Activated CD4-positive, alpha-beta memory T cell treated with anti-CD3 and anti-CD28 coated beads, Interleukin-2, amount 10 ng/mL, durations not matched to agents 7 days and 5 days (primary cell): ENCODE measurements at places on chromosomes 3 and 15.

DNA sequence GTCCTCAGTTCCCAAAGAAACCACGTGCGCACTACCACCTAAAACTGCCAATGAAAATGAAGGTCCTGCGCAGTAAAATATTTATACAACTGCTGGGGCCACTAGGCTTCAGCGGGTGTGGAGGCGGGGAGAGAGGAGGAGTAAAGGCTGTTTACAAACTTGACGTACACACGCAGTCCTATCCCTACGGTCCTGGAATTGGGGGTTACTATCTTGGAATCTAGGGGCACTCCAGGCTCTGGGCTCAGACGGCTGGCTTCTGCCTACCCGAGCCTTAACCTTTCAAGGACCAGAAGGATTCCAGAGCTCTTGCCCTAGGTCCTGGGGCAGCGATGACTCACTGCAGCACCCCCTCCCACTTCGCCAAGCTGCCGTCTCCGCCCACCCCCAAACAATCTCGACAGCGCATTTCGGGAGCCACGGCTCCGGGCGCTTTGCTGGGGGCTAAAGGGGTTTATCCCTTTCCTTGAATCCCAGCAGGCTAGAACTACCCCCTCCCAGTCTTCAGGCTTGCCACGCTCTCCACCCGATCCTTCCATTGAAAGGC, 3.0 kb downstream of the ADAMTS9 start:
- no peak for DNase-seq

- no peak for DNase-seq
These were observed 692 bp downstream of the PSMD2 start for GRCh38 chr3:184299488-184300377.

DNA sequence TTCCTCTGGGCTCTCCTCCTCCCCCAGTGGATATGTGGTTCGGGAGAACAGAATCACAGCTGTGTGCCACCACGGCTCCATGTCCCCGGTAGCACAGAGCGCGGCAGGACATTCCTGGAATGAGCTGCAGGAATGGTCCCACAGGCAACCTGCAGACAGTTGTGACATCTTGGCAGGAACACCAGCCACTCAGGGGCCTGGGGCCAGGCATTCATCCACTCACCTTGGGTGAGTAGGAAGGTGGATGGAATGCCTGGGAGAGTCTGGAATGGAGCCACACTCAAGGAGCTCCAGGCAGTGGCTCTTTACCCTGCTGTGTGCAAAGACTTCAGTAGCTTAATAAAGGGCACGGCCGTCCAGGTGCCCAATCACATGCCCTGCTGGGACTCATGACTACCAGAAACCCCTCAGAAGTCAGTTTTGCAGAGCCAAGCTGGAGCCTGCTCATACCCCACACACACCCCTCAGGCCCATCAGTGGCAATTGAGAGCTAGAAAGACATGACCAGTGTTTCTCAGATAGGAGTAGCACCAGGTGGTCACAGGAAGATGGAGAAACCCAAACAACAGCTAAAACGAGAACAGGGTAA, 117.3 kb upstream of the PRR20G start:
- no peak for DNase-seq

GRCh38 chr15:58298879-58299850, 132.6 kb upstream of the LIPC start:
- DNase-seq: no peak

DNA sequence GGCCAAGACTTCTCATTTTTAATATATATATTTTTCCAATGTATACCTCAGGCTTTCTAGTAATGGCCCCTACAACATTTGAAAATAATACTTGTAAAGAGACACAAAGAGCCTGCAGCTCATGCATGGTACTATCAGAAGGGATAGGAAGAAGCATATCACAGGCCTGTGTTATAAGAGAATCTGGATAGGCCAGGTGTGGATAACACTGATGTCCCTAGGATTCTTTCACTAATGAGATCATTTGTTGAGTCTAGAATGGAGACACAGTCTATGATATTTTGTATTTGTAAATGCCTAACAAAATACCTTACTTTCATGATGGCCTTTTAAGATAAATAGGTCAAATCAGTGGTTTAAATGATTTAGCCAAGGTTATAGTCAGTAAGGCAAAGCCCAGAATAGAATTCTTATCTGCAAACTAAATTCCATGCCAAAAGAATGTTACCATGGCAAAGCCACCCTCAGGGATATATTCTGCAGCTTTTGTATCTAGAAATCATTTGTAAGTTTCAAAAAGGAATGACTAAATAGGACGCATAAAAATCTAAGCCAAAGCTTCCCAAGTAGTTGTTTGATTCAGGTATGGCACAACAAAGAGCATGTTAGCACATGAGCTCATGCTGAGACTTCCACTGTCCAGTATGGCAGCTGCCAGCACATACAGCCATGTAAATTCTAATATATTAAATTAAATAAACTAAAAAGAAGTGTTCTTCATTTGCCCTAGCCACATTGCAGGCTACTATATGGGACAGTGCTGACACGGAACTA, 10.0 kb downstream of the DCP1A start:
- no peak for DNase-seq

- DNase-seq: no peak
These were observed 882 bp downstream of the JMJD7 start for GRCh38 chr15:41828807-41829141.

DNA sequence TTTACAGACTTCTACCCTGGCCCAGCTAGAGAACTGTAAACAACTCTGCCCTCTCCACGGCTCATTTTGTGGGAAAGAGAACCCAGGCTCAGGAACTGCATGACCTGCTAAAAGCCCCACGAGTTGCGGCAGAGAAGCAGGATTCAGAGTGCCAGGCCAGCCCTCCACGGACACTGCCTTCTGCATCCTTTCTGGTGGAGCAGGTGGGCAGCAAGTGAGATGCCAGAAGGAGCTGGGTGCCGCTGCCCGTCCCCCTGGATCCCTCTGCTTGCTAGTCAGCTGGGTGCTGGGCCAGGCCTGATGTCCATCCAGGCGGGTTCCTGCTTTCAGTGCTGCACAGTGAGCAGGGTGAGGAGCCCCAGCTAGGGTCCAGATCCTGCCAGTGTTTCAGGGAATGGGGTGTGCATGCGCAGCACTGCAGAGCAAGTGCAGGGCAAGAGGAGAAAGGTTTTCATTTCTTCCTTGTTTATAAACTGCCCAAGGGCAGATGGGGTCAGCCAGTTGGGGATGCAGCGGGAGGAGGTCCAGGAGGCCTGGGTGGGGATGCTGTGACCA, 5.2 kb upstream of the RAB43 start:
- DNase-seq: no peak

DNA sequence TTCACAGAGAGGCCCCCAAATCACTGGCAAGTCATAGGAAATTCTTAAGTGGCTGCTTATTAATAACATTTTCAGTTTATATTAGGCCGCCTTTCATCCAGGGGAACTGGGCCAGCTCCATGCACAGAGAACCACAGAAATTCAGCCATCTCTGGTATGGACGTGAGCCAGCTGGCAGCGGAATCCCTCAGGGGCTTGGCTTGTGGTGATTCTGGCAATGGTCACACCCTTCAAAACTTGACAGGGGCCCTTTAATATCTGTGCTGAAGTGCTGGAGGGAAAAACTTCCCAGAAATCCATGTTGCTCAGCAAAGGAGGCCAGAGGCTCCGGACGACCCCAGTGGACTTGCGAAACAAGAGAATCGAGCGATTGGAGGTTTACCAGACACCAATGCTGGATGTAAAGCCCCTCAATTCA, 11.3 kb downstream of the PRICKLE2 start:
- DNase-seq: no peak

DNA sequence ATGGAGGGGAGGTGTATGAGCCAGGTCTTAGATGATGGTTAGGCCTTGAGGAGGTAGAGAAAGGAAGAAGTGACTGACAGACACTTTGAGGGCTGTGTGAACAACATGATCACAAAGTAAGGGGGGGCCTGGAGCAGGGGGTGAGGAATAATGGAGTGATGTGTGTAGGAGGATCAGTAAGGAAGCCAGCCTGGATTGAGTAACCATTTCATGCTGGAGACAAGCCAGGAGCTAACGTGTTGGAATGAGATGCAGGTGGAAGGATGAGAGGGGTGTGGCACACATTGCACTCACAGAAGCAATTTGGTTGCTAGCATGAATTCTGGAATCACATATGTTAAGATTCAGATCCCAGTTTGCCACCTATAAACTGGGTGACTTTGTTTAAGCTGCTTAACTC, 65.5 kb downstream of the BBX start:
- no peak for DNase-seq

- no peak for DNase-seq
These were observed 29.9 kb downstream of the UBE3A start for GRCh38 chr15:25408929-25409328.

DNA sequence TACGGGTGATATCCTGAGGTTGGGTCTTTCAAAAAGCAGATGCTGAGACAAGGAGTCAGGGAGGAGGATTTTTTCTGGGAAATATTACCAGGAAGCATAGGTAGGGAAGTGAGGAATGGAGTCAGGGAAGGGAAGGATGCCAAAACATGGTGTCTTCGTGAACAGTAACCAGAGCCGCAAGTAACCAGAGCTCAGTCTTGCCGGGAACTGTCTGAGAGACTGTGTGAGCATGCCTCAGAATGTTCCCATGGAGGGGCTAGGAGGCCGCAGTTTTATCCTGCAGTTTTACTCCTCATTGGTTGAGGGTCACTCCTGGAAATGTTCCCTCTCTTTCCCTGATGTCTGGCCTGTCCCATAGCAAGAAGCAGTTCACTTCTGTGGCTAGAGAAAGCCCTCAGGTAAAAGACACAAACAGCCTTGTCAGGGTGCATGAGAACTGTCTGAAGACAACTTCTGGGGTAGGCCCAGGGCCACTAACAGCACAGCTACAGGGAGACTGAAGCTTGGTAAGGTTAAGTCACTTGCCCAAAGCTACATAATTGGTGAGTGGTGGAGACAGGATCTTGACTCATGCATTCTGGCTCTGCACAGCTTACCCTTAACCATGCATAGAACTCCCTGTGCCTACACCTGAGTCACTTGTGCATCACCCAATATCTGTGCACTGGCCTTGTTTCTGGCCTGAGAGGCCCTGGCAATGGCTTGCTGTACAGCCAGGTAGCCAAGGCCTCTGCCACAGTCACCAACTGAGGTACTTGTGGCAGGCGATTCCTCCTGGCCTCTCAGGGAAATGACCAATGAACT, 76.3 kb upstream of the FRMD4B start:
- DNase-seq: no peak

GRCh38 chr3:140914384-140914945, 27.2 kb upstream of the SLC25A36 start:
- no peak for DNase-seq

- DNase-seq: peak; percentile 78
These were observed 8.5 kb downstream of the FAM107A start for GRCh38 chr3:58568572-58569286.

GRCh38 chr3:69869643-69870042, 129.9 kb upstream of the SAMMSON start:
- no peak for DNase-seq

- DNase-seq: no peak
These were observed 8.7 kb upstream of the PTX3 start for GRCh38 chr3:157427901-157428300.

DNA sequence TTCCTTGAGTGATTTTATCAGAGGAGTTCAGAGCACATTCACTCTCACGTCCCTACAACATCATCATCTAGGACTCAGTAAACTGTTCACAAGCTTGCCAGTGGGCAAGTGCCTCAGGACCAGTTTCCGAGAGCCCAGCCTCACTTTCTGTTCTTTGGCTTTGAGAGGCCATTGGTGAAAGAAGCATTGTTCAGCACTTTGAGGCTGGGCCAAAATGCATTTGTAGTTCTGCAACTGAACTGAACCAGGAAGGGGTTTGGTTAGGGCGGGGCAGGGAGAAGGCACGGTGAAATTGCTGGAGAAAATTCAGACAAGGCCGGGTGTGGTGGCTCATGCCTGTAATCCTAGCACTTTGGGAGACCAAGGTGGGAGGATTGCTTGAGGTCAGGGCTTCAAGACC, 222.1 kb upstream of the CHRM5 start:
- no peak for DNase-seq

DNA sequence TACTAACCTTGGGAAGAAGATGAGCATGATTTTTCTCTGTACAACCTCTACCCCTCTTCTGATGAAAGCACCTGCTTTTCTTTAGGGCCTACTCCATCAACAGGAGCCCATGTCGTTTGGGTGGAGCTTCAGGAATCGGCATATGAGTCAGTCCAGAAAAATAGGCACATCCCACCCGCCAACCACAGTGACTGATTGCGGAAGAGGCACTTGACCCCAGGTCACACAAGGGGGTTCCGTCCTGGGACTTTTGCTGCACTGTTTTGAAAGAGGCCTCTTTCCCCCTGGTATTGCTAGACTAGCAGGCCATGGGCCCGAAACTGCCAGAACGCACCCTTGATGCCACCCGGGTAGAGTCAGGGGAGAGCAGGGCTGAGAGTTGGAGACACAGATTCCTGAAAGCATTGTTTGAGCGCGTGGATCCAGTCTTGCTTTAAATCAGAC, 19.3 kb upstream of the NRROS start:
- DNase-seq: no peak

- DNase-seq: no peak
These were observed 54.4 kb upstream of the WNT5A start for GRCh38 chr3:55541456-55541855.

GRCh38 chr3:189883113-189883753, 237.5 kb downstream of the P3H2 start:
- no peak for DNase-seq
